ENCODE measurements at places on chromosomes 7 and 10.

- no peak for DNase-seq
Observed at GRCh38 chr10:125016611-125017202, 74.8 kb downstream of the ZRANB1 start.

DNA sequence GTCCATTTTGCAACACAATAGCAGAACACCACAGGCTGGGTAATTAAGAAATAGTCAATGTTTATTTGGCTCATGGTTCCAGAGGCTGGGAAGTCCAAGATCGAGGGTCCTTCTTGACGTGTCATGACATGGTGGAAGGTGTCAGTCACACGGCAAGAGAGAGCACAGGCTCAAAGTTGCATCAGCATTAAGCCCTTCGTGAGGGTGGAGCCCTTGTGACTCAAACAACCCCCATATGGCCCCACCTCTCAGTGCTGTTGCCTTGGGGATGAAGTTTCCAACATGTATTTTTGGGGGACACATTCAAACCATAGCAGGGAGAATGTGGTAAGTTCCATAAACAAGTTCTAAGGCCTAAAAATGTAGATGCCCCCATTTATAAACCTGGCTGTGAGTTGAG lies 24.6 kb upstream of the GTPBP4 start:
- no peak for DNase-seq

GRCh38 chr10:48603421-48604038 lies 1.3 kb downstream of the ARHGAP22 start:
- no peak for DNase-seq

- DNase-seq, result no peak
Observed at GRCh38 chr10:127434006-127434405, 115.1 kb upstream of the NPS start.

DNA sequence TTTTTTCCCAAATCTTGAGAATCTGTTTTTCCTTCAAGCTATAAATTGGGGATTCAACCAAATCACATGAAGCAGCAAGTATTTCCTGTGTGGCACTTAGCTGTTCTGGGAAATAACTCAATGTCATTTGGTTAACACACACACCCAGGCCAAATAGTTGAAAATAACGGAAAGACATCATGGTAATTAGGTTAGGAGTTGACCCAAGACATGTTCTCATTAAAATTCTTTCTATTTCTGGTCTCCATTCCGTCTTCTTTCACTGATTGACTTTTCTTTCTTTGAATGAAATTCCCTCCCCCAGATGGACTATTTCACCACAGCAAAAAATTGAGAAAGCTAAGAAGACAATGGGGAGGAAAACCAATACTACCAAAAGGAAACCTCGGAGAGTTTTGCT lies 30.5 kb downstream of the NRP1 start:
- no peak for DNase-seq

DNA sequence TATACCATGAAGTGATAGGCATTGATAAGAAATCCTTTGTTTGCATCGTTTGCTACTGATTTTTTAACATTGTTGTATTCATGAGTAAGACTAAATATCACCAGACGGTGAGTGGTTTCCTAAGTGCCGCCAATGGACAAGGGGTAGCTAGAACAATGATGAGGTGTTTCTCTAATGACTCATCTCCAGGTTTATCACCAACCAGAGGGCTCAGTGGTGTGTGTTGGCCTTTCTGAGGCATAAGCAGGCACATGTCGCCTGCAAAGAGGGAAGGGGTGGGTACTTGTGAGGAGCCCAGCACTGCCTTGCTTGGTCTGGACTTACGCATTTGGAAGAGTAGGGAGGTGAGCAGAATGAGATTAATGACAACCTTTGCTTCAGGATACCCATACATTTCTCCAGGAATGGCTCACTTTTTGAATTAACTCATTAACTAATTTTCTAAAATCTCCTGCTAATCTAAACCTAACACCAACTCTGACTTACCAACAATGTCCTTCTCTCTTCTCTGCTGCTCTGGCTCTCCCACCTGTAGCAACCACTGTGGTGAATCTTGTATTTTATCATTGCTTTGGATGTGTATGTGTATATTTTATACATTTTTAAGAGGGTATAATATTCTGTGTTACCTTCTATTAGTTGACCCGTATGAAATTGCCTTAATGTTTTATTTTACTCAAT lies 722.6 kb downstream of the GRID1 start:
- DNase-seq, result no peak

- no peak for DNase-seq
Observed at GRCh38 chr7:68706291-68706690, 892.0 kb upstream of the AUTS2 start.

GRCh38 chr10:24952707-24953645 lies 570 bp upstream of the PRTFDC1 start:
- DNase-seq, result peak; percentile 20

- DNase-seq, result no peak
Observed at GRCh38 chr10:94521276-94522250, 24.0 kb upstream of the HELLS start.

- no peak for DNase-seq
Observed at GRCh38 chr10:128049226-128050120, 76.8 kb downstream of the MKI67 start.
